ENCODE measurements at places on chromosomes 11 and 22. TPM values are rescaled to one million over a fixed set of nuclear protein-coding genes. Genes with fewer than 3 reads are reported as not detected.

The OR52N4 gene
- total RNA-seq = not detected

DNA sequence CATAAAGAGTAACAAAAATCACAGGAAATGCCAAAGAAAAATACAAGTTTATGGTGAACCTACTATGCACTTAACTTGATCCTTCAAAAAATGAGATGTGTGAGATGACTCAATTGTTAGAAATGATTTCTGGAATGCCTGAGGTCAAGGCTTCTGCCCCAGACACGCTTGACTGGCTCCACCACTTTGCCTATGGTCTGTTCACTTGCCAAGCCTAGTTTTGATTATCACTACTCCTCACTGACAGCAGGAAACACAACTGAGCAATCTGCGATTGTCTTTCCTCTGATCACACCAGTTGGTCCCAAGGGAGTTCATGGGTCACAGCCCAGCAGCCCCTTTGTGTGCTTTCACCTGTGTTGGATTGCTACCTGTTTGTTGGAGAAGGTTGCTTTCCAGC is 20.6 kb upstream of the PRDM10 start:
- no peaks in the 10 kb centered on the region for H3K27me3 ChIP-seq
- DNase-seq = no peak
- H3K27ac ChIP-seq = no peak overlapping the region
- no peaks in the 10 kb centered on the region for H3K36me3 ChIP-seq

DNA sequence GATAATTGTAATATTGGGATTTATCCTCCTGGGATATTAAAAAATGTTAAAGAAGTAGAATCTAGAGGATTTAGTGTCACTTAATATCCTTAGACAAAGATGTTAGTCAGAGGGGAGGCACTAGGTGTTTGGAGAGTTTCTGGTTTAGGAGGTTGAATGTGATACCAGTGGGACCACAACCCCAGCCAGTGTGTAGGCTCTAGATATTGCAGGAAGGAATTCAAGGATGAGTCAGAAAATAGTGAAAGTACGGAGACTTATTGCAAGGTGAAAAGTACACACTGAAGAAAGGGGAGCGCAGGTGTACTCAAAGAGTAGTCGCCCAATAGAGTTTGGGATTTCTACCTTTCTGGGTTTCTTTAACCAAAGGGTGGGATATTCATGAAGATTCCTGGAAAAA is 5.7 kb upstream of the TMEM41B start:
- H3K27ac ChIP-seq = no peak overlapping the region
- H3K36me3 ChIP-seq = no peaks in the 10 kb centered on the region
- peaks cover 18% of the 10 kb centered on the region for H3K4me1 ChIP-seq
- no peaks in the 10 kb centered on the region for H3K27me3 ChIP-seq
- DNase-seq = no peak

DNA sequence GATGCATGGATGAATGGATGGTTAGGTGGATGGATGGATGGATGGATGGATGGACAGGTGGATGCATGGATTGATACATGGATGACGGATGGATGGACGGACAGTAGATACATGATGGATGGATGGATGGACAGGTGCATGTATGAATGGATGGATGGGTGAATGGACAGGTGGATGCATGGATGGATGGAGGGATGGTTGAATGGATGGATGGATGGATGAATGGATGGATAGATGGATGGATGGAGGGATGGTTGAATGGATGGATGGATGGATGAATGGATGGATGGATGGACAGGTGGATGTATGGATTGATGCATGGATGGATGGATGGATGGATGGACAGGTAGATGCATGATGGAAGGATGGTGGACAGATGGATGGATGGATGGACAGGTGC is 51.7 kb downstream of the MACROD1 start:
- H3K4me3 ChIP-seq = no peak overlapping the region
- peaks cover 7% of the 10 kb centered on the region for H3K36me3 ChIP-seq
- DNase-seq = no peak
- peaks cover 14% of the 10 kb centered on the region for H3K4me1 ChIP-seq
- H3K27me3 ChIP-seq = no peaks in the 10 kb centered on the region

GRCh38 chr11:47184711-47185304 is 1.4 kb downstream of the PACSIN3 start:
- H3K36me3 ChIP-seq = no peaks in the 10 kb centered on the region
- peak overlapping the region; percentile 86 for H3K27ac ChIP-seq
- H3K4me1 ChIP-seq = peaks cover 34% of the 10 kb centered on the region
- peak overlapping the region; percentile 76 for H3K4me3 ChIP-seq

DNA sequence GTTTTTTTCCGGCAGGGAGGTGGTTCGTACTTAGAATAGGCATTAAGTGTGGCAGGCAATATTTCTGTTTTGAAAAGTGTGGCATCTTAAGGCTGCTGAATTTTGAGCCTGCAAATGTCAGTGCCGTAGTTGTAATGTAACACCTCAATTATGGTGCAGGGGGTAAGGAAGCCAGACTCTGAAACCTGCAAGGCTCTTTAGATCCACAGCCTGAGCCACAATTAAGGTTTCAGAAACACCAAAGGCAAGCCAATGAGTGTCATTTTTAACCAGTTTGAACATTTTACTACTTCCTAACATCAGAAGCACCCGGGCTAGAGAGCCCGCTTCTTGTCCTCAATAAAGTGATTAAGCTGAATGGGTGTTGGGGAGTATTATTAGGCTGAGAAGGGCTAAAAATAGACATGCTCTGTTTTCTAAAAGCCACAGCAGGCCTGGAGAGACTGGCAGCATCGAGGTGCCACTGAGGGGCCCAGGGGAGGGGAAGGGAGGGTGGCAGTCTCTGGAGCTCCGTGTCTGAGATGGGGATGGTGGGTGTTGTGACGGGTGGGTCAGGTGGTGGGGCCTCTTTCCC is 113.4 kb downstream of the ZBTB16 start:
- H3K27ac ChIP-seq = no peak overlapping the region
- peaks cover 12% of the 10 kb centered on the region for H3K4me1 ChIP-seq
- no peaks in the 10 kb centered on the region for H3K36me3 ChIP-seq
- no peak for DNase-seq

DNA sequence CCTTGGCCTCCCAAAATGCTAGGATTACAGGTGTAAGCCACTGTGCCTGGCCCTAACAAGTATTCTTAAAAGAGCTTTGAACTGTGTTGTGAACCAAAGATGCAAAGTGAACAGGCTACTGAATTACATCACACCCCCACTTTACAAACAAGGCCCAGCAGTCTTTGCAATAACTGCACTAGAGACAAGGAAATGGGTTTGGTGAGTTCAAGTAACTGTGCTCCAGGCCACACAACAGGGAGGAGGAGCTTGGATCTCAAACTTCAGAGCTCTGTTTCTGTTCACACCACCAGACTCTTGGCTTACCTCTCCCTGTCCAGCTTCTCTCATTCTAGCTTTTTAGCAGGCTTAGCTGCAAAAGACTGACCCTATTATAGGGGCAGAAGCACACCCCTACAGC is 30.4 kb upstream of the RASL10A start:
- H3K4me3 ChIP-seq = no peak overlapping the region
- H3K4me1 ChIP-seq = peaks cover 20% of the 10 kb centered on the region
- DNase-seq = no peak
- peaks cover 21% of the 10 kb centered on the region for H3K36me3 ChIP-seq
